Mucosa of descending colon (tissue), 3 donors: ENCODE measurements at places on chromosomes 3 and 15. TPM values are rescaled to one million over a fixed set of nuclear protein-coding genes. Genes with fewer than 3 reads are reported as not detected.
A peak's percentile ranks its signal among the peaks of the same experiment; 100 is the strongest.

The PIK3CB gene
- total RNA-seq: 57.9 TPM

The HTR3E gene
- 0.35 TPM for total RNA-seq

The FBLN2 gene
- total RNA-seq: 48.9 TPM

The MESP2 gene
- total RNA-seq: 4.7 TPM

GRCh38 chr15:29938361-29939335, 116.4 kb upstream of the TJP1 start:
- DNase-seq: no peak

- DNase-seq: no peak
Observed at GRCh38 chr3:32850226-32850625, 32.4 kb downstream of the TRIM71 start.

- no peak for DNase-seq
Observed at GRCh38 chr15:68806220-68807060, 14.3 kb downstream of the ANP32A start.

DNA sequence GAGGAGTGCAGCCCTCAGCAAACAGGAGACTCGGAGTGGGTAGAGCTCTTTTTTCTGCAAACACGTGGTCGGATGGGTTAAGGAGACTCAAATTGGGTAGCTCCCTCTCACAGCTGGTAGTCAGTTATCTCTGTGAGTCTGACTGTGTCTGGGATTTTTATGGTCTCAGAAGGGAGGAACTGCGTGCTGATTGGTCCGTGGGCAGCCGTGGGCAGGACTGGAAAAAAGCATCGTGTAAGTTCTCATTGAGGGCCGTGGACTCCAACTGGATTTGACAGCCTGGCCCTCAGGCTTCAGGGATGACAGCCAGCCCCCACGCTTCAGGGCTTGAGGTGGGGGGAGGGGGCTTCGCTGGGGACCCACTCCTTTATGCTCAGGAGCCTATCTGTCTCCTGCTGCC, 463.9 kb downstream of the EPHA3 start:
- peak; percentile 24 for DNase-seq

- DNase-seq: no peak
Observed at GRCh38 chr15:54131410-54131809, 153.2 kb downstream of the UNC13C start.

- DNase-seq: no peak
Observed at GRCh38 chr3:111338059-111338698, 203.8 kb upstream of the CD96 start.

- DNase-seq: peak; percentile 26
Observed at GRCh38 chr15:40776537-40777141, 6.9 kb downstream of the C15orf62 start.
